ENCODE measurements at places on chromosomes 3 and 15.

DNA sequence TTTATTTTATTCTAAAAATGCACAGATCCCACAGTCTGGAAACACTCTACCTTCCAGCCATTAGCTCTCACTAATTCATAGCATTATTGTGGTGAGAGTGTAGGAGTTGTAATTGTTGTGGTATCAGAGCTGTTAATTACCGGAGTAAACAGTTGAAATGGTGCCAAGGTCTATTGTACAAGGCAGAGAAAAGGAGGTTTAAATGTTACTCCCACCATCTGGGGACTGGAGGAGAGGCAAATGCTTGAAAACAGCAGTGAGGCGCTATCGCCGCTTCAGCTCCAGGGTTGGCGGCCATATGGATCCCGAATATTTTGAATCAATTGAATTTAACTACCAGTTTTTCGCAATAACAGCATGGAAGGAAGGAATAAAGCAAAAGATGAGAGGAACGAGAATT is 113.1 kb upstream of the C15orf61 start:
- no peak for DNase-seq

DNA sequence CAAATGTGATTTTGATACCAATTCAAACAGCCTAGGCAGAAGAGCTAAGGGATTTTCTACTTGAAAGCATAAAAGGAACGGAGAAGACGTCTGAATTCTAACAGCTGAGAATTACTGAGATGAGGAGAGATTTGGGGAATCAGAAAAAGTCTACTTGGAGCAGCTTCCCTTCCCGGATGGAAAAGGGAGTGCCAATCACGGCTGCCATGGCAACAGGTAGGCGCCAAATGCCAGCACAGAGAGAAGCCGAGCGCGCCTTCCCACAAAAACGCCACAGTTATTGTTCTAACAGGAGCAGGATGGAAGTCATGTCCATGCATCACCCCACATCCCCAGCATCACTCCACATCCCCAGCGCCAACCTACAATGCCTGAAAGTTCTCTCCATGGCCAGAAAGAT is 63.5 kb upstream of the PRR20G start:
- DNase-seq: no peak

GRCh38 chr3:27779176-27779575 is 57.1 kb upstream of the EOMES start:
- no peak for DNase-seq

GRCh38 chr15:41982133-41982930 is 10.0 kb upstream of the EHD4 start:
- DNase-seq: no peak

DNA sequence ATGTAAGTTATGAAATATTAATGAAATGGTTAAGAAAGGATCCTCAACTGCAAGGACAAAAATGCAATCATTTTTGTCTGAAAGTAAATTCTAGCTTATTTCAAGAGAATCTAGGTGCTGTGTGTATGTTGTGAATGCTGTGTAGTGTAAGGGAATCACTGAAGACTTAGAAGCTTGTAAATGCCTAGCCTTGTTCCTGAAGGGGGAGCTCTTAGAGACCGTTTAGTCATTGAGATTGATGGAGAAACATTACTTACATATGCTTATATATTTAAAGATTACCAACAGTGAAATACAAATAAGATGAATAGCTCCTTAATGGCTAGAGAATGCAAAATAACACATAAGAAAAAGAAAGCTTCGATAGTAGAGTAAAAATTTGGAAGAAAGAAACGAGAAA is 67.9 kb downstream of the CNTN4 start:
- peak; percentile 15 for DNase-seq

DNA sequence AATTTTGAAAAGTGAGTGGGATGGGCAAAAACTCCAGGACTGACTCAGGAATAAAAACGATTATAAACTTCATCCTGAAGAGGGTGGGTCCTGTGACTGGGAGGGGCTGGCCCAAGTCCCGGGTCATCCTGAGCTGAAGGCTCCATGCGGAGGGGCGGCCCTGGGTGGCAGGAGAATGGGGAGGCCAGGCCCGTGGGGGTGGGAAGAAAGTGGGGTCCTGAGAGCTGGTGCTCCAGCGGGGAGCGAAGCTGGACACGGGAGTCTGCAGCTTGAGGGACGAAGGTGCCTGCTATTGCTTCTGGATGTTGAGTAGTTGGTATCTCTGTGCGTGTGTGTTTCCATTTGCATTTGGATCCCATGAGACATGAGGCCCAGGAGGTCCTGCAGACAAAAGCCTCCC is 4.7 kb upstream of the OCA2 start:
- no peak for DNase-seq

DNA sequence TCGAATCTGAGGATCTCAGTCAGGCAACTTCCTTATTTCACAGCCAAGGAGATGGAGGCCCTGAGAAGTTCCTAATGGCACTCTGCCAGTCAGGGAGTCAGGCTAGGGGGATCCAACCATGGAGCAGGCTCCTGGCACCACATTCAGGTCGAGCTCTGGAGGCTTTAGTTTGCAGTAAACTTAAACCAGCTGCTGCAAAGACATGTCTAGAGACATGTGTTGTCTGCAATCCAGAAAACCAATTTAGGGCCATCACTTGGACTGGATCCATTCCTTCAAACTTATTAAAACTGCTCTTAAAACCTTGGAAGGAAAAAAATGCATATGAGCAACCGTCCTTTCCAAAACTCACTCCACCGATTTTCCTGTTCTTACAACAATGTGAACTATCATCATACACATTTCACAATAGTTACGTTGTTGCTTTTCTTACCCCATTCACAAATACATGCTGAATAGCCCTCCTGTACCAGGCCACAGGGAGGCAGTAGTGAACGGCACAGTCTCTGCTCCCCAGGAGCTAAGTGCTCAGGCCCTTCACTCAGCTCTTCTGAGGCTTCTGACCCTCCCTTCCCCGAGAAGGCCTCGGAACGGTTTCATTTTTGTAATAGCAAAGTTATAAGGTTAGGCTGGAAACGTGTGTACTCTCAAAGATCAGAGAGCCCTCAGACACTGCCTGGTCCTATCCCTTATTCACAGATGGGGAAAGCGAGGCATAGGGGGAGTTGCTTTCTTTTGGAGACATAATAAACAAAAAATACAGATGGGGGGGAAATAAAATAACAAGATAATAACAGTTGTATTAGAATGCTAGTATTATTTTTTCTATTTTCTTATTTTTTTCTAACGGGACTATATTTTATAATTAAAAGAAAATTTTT is 20.1 kb downstream of the RFT1 start:
- peak; percentile 78 for DNase-seq

- peak; percentile 98 for DNase-seq
Measured at GRCh38 chr3:126472277-126473006, 3.2 kb downstream of the ZXDC start.

GRCh38 chr3:117632191-117632590 is 922.6 kb downstream of the TUSC7 start:
- DNase-seq: no peak

GRCh38 chr3:94927175-94927574 is 864.3 kb downstream of the NSUN3 start:
- DNase-seq: no peak

GRCh38 chr3:187243933-187244524 is 46.7 kb downstream of the RTP1 start:
- no peak for DNase-seq

GRCh38 chr3:114615523-114616085 is 321.8 kb downstream of the TIGIT start:
- DNase-seq: no peak

- peak; percentile 58 for DNase-seq
Measured at GRCh38 chr15:72342385-72342784, 22.4 kb upstream of the CELF6 start.

- DNase-seq: peak; percentile 80
Measured at GRCh38 chr15:40763801-40764628, at the start of gene GCHFR. Gene GCHFR, plus strand, starts transcription at chr15:40764068. Its CDS starts 113 bp downstream, at chr15:40764181.

- DNase-seq: no peak
Measured at GRCh38 chr15:31017311-31017710, 25.9 kb upstream of the MTMR10 start.

GRCh38 chr15:81752546-81752942 is 293.3 kb downstream of the MEX3B start:
- no peak for DNase-seq

- DNase-seq: no peak
Measured at GRCh38 chr15:61318301-61318700, 89.2 kb upstream of the RORA start.

DNA sequence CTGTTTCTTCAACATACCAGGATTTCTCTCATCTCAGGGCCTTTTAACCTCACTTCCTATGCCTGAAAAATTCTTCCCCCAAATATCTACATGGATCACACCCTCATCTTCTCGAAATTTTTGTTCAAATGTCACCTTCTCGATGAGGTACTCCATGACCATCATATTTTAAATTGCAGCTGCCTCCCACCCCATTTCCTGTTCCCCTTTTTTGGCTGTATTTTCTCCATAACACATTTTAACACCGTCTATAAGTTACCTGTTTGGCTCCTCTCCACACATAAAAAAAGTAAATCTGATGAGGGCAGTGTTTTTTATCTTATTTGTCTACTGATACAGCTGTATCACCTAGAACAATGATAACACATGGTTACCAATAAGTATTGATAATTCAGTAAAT is 20.7 kb upstream of the ZBED2 start:
- no peak for DNase-seq

GRCh38 chr3:9402410-9403228 is 5.2 kb downstream of the SETD5 start:
- DNase-seq: peak; percentile 44

GRCh38 chr3:55147856-55148720 is 220.2 kb upstream of the LRTM1 start:
- no peak for DNase-seq

- DNase-seq: no peak
Measured at GRCh38 chr3:15861163-15861562, 63.4 kb upstream of the ANKRD28 start.

DNA sequence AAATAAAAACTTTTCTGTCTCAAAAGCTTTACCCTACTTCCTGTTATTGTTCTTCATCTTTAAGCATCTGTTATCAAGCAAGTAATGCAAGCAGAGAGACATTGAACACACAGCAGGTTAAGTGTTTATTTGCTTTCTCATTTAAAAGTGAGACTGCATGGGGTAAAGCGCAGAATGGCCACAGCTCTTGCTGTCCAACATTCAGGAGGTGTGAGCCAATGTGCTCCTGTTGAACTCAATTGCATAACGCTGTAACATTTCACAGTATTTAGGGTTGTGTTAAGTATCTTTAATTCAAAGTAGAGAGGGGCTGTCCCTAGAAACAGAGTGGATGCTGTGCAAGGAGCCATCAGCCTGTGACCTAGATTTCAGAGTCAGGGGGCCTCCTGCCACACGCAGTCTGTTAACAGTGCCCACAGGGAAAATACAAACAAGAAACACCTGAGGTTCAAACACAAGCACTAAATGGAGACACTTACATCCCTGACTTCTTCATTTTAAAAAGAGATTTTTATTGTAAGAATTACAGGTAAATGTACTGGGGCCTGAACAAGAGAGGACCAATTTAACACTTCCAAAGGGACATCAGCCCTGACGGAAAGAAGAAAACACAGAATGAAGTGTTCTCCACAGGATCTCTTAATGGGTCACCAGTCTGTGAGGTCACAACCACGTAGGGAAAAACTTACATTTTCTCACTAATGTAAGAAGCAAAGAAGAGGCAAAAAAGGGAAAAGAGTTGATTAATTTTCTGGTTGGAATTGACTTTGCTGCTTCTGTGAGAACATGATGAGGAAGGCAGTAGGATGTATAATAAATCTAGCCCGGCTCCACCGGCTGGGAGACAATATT is 815.1 kb downstream of the VGLL3 start:
- no peak for DNase-seq

- DNase-seq: no peak
Measured at GRCh38 chr3:75180945-75181298, 483.2 kb upstream of the FRG2C start.

- no peak for DNase-seq
Measured at GRCh38 chr15:28901587-28901980, 15.8 kb downstream of the APBA2 start.

DNA sequence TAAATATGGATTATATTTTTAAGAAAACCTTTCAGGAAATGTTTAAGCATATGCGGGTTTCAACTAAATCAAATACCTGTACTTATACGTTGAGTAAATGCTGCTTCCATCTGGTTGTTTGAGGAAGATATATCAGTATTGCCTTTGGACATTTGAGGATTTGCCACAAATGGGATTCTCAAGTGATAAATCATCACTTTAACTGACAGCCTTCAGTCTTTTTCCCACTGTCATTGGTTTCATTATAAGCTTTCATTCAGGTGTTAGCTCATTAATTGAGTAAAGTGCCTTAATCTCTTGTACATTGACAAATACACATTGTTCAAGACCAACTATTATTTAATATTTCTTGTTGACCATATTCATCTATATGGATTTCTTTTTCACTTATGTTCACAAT is 217.2 kb downstream of the EDEM1 start:
- no peak for DNase-seq

DNA sequence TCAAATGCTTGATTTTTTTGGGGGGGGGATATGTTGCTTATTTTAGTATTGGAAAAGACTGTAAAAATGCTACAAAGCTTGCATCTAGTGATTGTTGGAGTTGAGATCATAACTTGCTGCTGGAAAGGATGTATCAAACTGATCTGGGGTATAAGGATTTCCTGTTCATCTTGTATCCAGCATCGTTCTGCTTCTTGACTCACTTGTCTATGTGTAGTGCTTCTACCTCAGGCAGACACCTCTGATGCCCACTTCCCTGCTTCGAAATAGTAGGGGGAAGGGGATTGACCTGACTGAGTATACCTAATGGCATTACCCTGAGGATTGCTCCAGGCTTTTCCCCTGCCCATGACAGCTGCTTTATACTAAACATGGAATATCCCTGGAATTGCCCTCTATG is 42.7 kb downstream of the STT3B start:
- DNase-seq: no peak

DNA sequence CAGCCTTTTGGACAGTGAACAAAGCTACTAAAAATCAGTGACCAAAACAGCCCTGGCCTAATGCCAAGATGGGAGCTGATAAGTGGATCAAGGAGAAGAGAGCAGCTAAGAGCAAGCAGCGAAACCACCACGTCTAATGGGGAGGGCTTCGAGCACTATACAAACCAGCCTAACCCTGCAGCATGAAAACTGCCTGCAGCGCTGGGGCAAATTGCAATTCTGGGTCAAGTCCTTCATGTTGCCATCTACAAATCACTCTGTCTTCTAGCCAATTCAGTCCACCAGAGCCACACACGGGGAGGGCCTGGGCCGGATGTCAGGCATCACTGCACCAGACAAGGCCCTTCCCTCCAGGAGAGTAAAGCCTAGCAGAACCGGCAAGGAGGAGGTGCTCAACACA is 30.5 kb upstream of the SPATA12 start:
- no peak for DNase-seq

DNA sequence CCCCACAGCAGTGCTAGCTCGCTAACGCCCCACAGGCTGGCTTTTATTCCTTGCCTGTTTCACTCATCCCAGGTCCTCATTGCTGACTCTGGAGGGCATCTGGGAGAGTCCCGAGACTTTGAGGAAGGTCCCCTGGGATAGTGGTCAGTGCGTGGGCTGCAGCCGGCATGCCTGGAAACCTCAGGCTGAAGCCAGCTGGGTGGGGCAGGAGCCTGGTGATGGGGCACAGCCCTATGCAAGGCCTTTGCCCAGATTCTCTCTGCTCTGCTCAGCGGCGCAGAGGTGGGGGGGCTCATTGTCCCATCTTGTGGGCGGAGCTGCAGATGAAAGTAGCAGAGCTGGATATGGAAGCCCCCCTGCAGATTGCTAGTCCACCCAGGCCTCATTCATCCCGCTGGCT is 55.7 kb upstream of the SMAD6 start:
- peak; percentile 40 for DNase-seq
